NCI-H1436 treated with DMSO at 0.1 percent for 48 hours (cell line): ENCODE measurements at places on chromosomes 4 and X.

GRCh38 chrX:19849464-19850080 is 37.8 kb downstream of the SH3KBP1 start:
- no peak for DNase-seq

DNA sequence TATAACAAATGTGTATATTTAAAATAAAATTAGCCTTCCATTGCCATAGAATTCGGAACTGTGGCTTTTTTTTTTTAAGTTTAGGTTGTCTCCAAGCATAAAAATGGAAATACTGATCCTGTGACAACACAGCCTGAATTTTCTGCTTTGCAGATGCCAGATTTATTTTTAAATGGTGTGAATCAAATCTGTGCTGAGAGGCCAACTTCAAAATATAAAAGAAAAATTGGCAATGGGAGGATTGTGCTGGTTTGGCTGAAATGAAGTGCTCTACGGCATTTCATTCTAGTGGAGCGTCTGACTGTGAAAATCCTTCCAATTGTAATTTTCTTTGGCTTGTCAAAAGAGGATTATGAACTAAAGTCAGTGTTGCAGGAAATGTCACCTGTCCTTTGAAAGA is 580.3 kb upstream of the ZFP42 start:
- DNase-seq: no peak

DNA sequence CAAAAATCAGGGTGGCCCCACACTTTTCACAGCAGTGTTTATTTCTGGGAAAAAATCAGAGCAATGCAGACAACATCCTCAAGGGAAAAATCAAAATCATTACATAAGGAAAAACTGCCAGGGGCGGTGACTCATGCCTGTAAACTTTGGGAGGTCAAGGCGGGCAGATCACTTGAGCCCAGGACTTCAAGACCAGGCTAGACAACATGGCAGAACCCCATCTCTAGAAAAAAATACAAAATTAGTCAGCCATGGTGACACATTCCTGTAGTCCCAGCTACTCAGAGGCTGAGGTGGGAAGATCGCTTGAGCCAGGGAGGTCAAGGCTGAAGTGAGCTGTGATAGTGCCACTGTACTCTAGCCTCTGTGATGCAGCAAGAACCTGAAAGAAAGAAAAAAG is 102.8 kb downstream of the NAF1 start:
- no peak for DNase-seq

- DNase-seq: no peak
These were observed 14.6 kb downstream of the TMSB4X start for GRCh38 chrX:12989461-12989860.

DNA sequence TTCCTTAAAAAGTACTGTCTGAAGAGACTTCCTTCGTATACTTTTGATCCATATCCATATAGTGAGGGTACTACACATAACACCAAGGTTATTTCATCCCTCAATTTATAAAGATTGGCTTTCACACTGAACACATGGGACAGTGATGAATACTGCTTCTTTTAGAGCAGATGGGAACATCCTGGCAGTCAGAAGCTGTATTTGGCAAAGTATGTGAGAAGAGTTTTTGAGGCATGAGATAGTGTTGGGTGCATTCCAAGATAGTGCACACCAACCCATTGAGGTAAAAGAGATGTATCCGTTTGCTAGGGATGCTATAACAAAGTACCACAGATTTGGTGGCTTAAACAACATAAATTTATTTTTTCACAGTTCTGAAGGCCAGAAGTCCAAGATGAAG is 141.1 kb downstream of the MOSPD2 start:
- no peak for DNase-seq

DNA sequence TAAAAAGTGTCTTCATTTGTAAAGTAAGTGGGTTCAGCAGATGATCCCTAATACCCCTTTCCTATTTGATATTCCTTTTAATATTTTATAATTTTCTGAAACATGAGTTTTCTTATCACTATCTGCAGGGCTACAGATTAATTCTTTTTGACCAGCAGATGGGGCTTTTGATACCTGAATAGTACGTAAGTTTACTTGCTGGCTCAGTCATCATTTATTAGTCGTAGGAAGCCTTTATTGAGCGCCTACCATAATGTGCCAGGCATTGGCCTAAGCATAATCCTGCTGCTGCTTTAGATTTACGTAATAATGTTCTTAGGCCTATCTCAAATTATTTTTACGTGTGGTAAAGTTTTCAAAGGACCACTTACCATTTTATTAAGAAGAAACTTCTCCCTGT is 33.1 kb downstream of the OSTC start:
- no peak for DNase-seq

GRCh38 chr4:26368685-26369084 is 47.9 kb downstream of the RBPJ start:
- no peak for DNase-seq

- no peak for DNase-seq
These were observed 241.8 kb downstream of the FBXO8 start for GRCh38 chr4:174041555-174042105.
